ENCODE measurements at places on chromosomes 2 and 18.

DNA sequence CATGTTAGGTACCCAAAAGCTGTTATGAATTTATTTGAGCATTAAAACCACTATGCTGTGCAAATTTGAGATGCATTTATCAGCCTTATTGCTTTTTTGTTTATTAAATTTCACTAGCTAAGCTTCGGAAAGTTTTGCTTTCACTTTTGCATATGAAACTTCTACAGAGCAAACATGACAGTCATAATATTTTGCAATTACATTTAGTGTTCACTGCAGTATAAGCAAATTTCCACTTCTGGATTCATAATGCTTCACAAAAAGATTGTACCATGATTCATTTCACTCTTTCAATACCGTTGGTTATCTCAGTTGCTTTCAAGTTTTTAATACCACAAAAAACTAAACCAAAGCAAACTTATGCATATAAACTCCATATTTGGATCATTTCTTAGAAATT is 228.7 kb upstream of the SLC8A1 start:
- no peak for DNase-seq

DNA sequence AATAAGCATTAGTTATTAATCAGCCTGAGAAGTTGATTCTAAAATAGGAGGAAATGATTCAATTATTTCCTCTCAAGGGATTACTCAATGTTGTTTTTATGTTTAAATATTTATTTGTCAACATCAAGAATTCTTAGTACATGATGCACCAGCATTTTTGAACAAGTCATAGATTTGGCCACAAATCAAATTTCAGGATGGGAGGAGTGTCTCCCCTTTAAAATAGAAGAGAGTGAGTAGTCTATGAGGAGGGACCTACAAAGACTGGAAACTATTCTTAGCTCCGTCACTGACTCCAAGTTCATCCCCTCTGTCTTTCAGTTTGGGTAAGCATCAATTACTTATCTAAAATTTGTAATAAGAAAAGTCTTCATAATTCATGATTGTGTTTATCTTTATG is 18.6 kb upstream of the IL18R1 start:
- DNase-seq = no peak

GRCh38 chr2:46549166-46549844 is 69.9 kb downstream of the TMEM247 start:
- no peak for DNase-seq

DNA sequence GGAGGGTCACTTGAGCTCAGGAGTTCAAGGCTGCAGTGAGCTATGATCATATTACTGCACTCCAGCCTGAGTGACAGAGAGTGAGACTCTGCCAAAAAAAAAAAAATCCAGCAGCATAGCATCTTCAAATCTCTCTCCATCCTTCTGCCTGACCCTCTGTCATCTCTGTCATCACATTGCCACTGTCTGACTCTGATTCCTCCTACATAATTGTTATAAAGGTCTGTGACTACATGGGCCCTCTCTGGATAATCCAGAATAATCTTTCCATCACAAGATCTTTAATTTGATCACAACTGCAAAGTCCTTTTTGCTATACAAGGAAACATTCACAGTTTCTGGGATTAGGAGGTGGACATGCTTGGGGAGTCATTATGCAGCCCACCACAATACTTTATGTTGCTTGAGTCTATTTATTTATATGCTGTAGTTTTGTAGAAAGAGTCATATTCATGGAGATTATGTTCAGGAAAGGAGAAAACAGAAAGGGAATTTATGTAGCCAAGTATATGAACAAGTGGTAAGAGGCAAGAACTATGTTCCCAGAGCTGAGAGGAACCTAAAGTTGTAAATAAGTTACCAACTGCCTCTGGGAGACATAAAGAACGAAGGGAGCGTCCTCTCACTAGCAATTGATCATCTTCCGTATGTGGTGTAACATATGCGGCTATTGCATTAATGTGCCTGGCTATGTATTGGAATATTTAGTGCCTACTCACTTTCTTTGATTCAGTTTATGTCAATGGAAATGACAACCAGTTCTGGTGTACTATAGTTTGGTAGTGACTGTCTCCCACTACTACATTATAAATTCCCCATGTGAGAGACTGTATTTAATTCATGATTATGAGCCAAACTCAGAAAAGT is 21.5 kb downstream of the RND3 start:
- DNase-seq = no peak

DNA sequence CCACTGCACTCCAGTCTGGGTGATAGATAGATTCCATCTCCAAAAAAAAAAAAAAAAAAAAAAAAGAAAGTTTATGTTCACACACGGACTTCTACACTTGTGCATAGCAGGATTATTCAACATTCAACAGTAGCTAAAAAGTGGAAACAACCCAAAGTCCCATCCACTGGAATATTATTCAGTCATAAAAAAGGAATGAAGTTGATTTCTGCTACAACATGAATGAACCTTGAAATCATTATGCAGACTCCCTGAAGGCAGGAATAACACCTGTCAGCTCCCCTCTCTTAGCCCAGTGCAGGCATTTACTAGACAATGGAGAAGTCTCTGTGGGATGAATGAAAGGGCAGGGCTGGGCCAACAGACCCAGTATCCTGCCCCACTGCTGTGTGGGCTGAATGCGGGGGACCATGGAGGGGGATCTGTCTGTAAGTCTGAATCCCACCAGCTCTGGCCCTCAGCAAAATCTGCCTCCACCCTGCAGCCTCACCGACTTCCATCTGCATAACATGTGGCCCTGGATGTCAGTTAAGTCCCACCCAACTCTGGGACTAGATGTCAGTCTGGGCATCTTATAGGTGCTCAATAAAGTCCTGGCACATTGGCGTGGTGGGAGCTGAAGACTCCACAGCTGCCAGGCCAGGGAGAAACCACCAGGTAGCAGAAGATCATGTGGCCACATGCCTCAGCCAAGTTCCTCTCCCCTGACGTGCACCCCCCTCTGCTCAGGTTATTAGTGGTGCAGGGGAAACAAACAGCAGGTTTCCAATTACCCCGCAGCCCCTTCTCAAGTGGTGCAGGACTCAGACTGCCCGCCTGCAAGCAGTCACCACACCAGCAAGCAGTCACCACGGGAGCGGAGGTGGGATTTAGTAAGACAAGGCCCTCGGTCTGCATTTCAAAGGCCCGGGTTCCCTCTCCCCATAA is 8.9 kb downstream of the ZFP36L2 start:
- DNase-seq = no peak

DNA sequence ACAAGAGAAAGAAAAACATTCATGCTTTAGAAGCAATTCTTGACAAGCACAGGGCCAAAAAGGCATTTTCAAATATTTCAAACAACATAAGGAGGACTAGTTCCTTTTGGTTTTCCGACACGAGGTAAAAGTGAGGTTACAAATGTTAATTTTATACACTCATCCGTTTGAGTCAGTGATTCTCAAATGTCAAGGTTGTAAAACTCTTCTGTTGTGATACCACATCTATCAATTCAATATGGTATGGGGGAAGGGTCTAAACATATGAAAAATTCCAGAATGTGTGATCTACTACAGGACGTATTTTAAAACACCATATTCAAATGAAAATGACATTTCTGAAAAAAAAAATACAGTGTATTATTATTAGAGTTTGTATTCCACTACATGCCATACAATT is 52.7 kb downstream of the TGIF1 start:
- DNase-seq = no peak

DNA sequence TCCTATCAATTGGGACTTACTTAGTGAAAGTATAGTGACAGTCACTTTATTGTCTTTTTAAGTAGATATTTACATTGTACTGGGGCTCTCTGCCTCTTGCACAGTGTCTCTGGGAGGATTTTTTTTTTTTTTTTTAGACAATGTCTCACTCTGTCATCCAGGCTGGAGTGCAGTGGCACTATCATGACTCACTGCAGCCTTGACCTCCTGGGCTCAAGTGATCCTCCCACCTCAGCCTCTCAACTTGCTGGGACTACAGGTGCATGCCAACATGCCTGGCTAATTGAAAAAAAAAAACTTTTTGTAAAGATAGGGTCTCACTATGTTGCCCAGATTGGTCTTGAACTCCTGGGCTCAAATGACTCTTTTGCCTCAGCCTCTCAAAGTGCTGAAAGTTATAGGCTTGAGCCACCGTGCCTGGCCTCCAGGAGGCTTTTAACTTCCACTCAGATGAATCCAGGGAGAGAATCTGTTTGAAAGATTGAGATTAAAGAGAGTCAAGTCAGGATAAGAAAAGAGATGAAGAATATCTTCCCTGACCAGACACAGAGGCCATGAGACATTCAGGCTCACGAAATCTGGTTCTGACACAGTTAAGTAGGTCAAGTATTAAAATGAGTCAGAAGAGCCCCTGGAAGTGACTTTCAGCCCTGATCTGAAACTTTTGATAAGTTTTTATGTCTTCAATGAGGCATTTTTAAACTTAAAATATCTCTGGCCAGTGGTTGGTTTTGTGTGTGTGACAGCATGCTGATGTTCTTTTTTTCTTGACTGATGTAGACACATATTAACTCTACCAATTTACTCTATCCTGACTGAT is 18.3 kb downstream of the ARHGEF33 start:
- no peak for DNase-seq

- DNase-seq = no peak
These were observed 152.5 kb upstream of the POU3F3 start for GRCh38 chr2:104701411-104701911.

- DNase-seq = peak; percentile 65
These were observed at the start of gene CLIP4 for GRCh38 chr2:29114946-29115609. Gene CLIP4 (plus strand): TSS chr2:29115415. CDS start chr2:29121389, 5,974 bp downstream.

DNA sequence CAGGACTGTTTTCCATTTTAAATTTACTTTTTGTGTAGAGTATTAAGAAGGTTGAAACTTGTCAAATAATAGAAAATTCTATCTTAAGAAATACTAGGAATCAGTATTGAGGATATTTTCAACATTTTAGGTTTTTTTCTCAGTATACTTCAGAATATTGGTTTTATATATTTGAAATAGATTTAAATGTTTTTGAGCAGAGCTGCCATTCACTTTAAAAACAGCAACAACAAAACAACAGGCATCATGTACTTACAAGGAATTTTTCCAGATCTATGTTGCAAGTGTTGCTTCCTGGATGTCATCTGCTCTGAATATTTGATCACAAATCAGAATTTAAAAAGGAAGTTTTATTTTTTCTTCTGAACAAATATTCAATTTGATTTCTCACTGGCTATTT is 84.4 kb downstream of the DCDC2C start:
- no peak for DNase-seq

GRCh38 chr2:235747786-235748091 is 253.9 kb downstream of the AGAP1 start:
- DNase-seq = no peak

DNA sequence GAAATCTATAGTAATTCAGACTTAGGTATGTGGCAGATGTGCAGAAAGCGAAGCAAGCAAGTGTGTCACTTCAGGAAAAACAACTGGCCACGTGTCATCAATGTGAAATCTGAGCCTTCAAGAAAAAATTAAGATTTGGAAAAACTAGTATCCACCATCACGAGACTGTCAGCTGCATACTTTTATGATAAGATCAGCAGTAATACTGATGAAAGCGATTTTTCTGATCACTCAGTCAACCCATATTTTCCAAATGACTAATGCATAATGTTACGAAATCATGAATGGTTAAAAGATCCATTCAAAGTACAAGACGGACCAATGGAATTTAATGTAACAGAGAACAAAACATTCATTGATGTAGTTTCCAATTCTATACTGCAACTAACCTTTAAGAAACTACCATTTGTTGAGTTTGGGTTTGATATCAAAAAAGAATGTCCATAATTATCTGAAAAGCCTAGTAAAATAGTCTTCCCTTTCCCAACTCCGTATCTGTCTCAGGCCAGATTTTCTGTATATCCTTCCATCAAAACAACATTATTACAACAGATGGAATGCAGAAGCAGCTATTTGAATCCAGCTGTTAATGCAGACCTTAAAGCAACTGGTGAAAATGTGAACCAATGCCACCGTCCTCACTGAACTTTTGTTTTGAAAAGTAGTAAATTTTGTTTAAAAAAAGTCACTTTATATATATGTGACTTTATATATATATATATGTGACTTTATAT is 17.0 kb upstream of the BCL2 start:
- no peak for DNase-seq

DNA sequence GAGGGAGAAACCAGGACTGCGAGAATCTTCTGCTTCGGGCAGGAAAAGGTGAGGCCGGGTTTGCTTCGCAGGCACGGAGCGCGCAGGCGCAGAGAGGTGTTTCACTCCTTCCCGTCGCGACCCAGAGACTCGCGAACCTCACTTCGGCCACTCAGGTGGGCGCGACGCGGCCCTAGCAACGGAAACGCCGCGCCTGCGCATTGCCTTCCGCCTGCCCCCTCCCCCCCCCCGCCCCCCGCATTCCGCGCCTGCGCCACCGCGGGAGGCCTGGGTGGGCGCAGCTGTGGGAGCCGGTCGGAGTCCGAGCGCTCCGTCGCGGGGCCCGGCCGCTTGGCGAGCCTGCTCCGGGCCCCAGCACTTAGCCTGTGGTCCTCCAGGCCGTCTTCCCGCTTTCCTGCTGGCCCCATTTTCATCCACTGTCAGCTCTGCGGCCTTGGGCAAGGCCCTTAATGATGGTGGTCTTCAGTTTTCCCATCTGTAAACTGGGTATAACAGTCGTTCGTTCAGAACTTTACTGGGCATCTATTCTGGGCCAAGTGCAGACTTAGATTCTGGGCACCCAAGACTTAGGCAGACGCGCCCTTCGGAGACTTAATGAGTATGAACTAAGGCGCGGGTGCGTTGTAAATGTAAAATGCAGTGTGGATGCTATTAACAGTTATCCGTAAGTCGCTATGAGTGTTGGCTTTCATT is 62.1 kb upstream of the ACKR3 start:
- peak; percentile 5 for DNase-seq

GRCh38 chr2:7709907-7710306 is 792.7 kb downstream of the RNF144A start:
- DNase-seq = no peak

DNA sequence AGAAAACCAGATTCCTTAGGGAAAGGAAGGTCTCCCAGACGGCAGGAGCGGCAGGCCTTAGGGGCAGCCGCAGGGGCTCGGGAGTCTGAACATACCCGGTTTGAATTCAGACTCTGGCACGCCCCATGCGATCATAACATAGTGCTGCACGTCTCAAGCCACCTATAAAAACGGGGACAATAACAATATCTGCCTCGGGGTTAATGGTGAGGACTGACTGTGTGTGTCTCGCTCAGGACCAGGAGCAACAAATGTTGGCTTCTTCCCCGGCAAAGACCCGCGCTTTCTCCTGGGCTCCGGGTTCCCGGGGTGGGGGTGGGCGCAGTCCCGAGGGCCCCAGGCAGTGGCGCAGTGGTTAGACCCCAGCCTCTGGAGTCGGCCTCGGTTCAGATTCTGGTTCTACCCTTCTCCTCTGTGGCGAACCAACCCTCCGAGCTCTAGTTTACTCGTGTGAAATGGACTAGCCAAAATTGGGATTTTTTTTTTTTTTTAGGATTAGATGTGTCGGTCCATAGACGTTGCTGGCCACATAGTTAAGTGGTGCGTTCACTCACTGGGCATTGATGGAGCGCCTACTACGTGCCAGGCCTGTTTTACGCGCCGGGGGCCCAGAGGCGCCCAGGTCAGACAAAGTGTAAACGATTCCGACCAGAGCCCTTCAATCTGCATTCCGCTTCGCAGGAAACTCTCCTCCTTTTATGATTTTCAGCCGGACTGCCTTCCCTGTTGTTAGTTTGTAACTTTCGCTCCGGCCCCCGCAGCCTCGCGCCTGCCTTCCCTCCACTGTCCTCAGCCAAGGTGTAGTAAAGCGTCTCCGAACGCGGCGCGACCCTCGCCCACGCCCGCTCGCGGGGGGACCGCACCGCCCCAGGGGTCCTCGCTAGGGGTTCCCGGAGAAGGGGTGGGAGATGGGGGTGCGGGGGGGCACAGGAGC is 820 bp upstream of the SH3BP4 start:
- DNase-seq = no peak

GRCh38 chr2:71895320-71896161 is 252.1 kb downstream of the CYP26B1 start:
- no peak for DNase-seq

GRCh38 chr2:111031546-111032478 is 88.9 kb upstream of the BCL2L11 start:
- DNase-seq = no peak
